OCI-M1 (cell line): ENCODE measurements at places on chromosomes 16 and 17.

DNA sequence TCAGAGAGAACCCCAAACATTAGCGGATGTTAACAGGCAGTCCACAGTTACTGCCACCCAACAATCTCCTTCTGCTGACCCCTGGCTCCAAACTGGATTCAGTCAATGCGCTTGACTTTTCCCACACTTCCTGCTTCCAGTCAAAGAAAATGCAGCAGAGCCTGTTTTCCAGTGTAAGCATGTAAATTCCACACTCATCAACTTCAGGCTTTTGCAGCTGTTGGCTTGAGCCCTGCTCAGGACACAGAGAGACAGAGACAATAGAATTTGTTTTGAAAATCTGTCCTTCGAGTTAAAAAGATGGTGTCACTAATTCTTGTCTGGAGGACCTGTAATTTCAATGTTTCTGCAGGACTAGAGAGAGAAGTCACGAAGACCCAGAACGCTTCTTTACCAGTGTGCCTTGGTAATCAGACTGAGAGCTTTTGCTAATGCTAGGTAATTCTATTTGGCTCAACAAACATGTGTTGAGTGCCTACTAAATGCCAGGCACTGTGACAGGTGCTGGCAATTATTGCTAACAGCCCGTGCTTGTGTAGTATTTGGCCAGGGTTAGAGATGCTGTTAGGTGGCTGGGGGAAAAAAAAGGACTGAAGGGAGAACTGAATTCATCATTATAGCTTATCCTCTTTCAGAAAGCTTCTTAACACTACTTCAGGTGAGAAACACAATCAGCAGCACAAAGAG is 32.5 kb downstream of the HOXB1 start:
- no peak for DNase-seq

- no peak for DNase-seq
Measured at GRCh38 chr16:6642271-6642670, 690.4 kb upstream of the RBFOX1 start.

GRCh38 chr17:74711058-74711824 is 1.5 kb downstream of the CD300LF start:
- no peak for DNase-seq

DNA sequence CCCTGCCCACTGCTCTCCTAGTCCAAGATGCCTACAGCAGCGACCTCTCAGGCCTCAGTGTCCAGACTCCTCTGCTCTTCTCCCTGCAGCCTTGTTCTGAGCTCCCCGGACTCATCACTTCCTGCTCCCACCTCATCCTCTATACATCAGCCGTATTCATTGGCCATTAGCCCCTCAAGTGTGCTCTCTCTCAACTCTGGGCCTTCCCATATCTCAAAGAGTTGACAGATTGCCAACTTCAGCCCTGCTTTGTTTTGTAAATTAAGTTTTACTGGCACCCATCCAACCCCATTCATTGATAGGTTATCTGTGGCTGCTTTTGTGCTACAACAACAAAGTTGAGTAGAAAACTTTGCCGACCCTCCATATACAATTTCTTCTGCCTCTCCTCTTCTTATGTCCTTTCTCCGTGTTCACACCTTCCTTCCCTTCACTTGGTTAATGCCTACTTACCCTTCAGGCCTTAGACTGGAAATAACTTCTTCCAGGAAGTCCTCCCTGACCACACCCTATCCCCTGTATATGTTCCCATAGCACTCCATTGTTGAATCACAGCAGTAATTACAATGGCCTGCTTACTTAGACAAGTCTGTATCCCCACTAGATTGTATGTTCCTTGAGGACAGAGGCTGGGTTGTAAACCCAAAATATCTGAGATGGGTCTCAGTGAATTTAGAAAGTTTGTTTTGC is 63.4 kb upstream of the TANC2 start:
- DNase-seq = no peak

- DNase-seq = peak; percentile 50
Measured at GRCh38 chr16:424623-425081, 797 bp upstream of the RAB11FIP3 start.

GRCh38 chr16:12091569-12092543 is 115.3 kb downstream of the SNX29 start:
- no peak for DNase-seq

- DNase-seq = no peak
Measured at GRCh38 chr16:54355251-54355650, 68.7 kb upstream of the IRX3 start.

- DNase-seq = no peak
Measured at GRCh38 chr16:17271687-17272086, 199.1 kb downstream of the XYLT1 start.

- no peak for DNase-seq
Measured at GRCh38 chr17:28392491-28392890, 13.5 kb downstream of the SLC46A1 start.

DNA sequence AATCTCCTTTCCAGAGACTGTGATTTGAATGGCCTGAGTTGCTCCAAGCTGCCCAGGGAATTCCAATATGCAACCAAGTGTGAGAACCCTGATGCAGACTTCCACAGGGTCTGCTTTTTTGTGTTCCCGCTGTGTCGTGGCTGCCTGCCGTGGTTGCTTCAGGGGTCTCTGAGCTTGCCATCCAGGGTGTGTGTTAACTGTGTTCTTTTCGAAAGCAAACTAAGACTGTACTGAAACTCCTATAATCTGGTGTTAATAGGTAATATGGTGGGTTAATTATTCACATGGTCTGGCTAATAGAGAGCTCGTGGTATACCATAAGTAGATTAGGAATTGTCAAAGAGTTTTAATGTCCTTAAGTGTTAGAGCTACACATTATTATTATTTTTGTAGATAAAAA is 20.7 kb downstream of the UBN1 start:
- no peak for DNase-seq

DNA sequence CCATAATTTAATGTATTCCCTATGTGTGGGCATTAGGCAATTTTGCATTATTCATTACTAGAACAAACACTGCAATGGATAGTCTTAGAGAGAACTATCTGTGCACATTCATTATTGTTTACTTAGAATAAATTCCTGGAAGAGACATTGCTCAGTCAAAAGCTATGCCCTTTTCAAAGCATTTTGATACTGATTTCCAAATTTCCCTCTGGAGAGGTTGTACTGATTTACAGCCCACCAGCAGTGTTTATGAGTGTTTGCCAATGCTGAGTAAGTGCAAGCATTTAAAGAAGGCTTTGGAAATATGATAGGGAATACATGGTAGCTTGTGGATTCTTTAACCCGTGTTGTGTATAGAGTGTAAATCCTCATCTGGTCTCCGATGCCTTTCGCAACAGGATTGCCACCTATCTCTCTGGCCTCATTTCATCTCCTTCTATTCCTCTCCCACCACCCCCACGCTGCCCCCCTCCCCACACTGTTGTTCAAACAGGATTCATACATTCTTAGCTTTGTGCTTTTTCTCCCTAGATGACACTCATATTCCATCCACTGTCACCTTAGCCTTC is 33.4 kb upstream of the MMD start:
- DNase-seq = no peak

GRCh38 chr16:57906382-57907316 is 64.3 kb downstream of the CNGB1 start:
- no peak for DNase-seq

GRCh38 chr16:7431723-7432122 is 99.1 kb downstream of the RBFOX1 start:
- DNase-seq = no peak

- DNase-seq = no peak
Measured at GRCh38 chr17:75854101-75854748, 910 bp downstream of the WBP2 start.

GRCh38 chr17:71726341-71726740 is 394.5 kb upstream of the SOX9 start:
- DNase-seq = no peak

DNA sequence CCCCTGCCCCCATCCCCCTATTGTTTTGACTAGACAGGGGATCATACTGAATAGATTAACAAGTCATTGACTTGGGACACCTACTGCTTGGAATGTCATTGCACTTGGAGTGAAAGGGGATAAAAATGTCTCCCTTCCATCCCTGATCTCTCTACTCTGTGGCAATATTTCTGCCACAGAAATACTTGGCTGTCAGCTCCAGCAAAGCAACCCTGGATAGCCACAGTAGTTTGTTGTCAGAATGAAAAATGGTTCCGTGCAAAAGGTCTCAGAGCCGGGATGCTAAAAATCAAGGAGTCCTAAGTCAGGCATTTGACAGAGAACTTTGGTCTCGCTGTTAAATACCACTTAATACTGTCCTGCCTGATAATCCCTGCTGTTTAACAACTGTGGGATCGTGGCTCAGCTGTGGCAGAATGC is 722.0 kb upstream of the SOX9 start:
- DNase-seq = no peak

GRCh38 chr17:58382108-58382871 is 30.3 kb upstream of the SUPT4H1 start:
- DNase-seq = no peak

GRCh38 chr16:50781043-50781442 is 39.2 kb downstream of the CYLD start:
- no peak for DNase-seq

- DNase-seq = peak; percentile 74
Measured at GRCh38 chr17:78737332-78737731, 44.7 kb downstream of the CYTH1 start.

DNA sequence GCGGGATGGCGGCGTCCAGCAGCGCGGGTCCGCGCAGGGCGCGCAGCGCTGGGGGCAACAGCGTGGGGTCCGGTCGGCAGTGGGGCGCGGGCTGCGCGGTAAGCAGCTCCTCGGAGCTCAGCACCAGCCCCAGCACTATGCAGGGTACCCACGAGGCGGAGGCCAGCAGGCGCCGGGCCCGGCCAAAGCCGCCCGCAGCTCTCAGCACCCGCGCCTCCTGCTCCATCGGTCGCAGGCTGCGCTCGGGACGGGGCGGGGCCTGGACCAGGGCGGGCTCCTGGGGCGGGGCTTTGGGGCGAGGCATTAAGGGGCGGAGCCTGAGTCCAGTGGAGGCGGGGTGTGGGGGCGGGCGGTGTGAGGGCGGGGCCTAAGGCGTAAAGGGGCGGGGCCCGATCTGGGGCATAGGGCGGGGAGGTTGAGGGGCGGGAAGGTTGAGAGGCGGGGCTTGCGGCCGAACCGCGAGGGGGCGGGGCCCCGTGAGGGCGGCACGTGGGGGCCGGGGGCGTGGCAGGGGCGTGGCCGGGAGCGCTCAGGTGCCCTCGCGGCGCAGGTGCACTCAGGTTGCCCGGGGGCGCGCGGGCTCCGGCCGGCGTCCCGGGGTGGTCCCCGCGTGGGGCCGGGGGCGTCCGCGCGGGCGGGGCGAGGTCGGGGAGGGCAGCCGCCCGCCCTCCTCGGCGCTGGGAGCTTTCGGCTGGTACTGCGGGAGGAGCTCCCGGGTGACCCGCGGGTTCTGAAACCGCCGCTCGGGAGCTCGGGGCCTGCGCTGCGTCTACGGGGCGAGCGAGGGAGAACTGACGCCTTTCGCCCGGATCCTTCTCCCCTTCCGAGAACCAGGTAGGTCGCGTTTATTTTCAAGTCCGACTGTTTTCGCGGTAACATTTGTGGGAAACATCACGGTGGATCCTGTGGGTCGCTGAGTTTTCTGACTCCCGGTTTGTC is 1.4 kb upstream of the SLC22A31 start:
- peak; percentile 5 for DNase-seq

- DNase-seq = no peak
Measured at GRCh38 chr16:27217256-27217655, 13.9 kb downstream of the KDM8 start.

- no peak for DNase-seq
Measured at GRCh38 chr17:4527134-4527533, 28.1 kb downstream of the MYBBP1A start.

GRCh38 chr16:87317750-87318644 is 805 bp upstream of the C16orf95 start:
- DNase-seq = peak; percentile 74

DNA sequence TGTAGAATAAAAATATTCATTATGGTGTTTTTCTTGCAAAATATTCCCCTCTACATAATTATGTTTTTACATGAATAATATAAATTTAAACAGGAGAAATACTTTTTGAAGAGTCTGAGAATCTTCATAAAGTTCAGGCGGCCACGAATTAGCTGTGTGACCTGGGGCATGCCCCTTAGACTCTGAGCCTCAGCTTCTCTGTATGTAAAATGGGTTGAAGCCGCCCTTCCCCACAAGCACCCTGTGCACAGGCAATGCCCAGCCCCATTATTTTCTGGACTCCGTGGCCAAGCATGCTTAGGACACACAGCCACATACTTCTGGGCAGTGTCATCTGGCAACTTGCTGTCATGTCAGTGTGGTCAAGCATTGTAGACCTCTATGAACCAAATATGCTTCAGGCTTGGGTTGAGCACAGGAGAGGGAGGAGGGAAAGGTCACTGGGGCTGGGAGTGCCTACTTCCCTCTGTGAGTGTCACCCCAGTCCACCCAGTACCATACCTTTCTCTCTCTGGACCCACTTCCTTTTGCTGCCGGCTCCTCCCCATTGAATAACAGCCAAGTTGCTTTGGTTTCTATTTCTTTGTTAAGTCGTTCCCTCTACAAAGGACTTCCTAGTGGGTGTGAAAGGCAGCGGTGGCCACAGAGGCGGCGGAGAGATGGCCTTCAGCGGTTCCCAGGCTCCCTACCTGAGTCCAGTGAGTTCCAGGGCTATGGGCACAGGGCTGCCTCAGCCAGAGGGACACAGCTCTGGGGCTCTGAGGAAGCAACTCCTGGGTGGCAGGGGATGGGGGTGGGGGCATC is at the start of gene LGALS9:
TSS of gene LGALS9 (plus strand) at position 582 of the 804 bp plus-strand sequence. CDS start at position 660, 78 bp downstream.
- peak; percentile 94 for DNase-seq

GRCh38 chr16:10934325-10935107 is 7.8 kb downstream of the DEXI start:
- no peak for DNase-seq

GRCh38 chr16:89958068-89958467 is 9.5 kb downstream of the DEF8 start:
- DNase-seq = no peak

- no peak for DNase-seq
Measured at GRCh38 chr17:17780922-17781590, 55.7 kb downstream of the SREBF1 start.

GRCh38 chr17:27554152-27554551 is 76.8 kb upstream of the LGALS9 start:
- no peak for DNase-seq

- DNase-seq = no peak
Measured at GRCh38 chr17:57482657-57483056, 226.3 kb downstream of the MSI2 start.

DNA sequence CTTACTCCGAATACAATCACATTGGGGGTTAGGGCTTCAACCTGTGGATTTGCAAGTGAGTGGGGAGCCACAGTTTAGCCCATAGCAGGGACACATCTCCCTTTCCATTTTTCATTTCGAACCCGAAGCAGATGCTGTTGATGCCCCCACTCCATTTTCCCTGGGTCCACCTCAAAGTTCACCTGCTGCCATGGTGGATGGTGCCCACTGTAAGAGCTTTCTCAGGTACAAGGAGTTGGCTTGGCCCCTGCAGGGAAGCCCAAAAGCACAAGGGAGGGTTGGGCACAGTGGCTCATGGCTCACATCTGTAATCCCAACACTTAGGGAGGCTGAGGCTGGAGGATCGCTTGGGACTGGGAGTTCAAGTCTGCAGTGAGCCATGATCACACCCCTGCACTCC is 51.8 kb downstream of the SNX20 start:
- DNase-seq = no peak

- peak; percentile 20 for DNase-seq
Measured at GRCh38 chr17:67156269-67157199, 88.5 kb downstream of the HELZ start.

- DNase-seq = peak; percentile 73
Measured at GRCh38 chr17:64147110-64148016, 17.4 kb upstream of the ERN1 start.

- DNase-seq = peak; percentile 92
Measured at GRCh38 chr17:45385331-45385997, 47.2 kb downstream of the ARHGAP27 start.

- no peak for DNase-seq
Measured at GRCh38 chr16:17469011-17469740, 1.6 kb downstream of the XYLT1 start.

GRCh38 chr16:72126429-72126765 is 32.8 kb downstream of the DHX38 start:
- peak; percentile 8 for DNase-seq
